ENCODE measurements at places on chromosomes 11 and 22. TPM values are rescaled to one million over a fixed set of nuclear protein-coding genes. Genes with fewer than 3 reads are reported as not detected.

GRCh38 chr11:44057340-44057739 is 8.7 kb upstream of the ACCS start:
- no peaks in the 10 kb centered on the region for H3K36me3 ChIP-seq
- H3K27ac ChIP-seq = no peak overlapping the region
- DNase-seq = no peak
- H3K27me3 ChIP-seq = no peaks in the 10 kb centered on the region
- H3K4me1 ChIP-seq = no peaks in the 10 kb centered on the region

GRCh38 chr11:79949574-79949973 is 508.7 kb upstream of the TENM4 start:
- no peaks in the 10 kb centered on the region for H3K4me1 ChIP-seq
- H3K4me3 ChIP-seq = no peak overlapping the region
- no peaks in the 10 kb centered on the region for H3K36me3 ChIP-seq
- no peak overlapping the region for H3K27ac ChIP-seq

DNA sequence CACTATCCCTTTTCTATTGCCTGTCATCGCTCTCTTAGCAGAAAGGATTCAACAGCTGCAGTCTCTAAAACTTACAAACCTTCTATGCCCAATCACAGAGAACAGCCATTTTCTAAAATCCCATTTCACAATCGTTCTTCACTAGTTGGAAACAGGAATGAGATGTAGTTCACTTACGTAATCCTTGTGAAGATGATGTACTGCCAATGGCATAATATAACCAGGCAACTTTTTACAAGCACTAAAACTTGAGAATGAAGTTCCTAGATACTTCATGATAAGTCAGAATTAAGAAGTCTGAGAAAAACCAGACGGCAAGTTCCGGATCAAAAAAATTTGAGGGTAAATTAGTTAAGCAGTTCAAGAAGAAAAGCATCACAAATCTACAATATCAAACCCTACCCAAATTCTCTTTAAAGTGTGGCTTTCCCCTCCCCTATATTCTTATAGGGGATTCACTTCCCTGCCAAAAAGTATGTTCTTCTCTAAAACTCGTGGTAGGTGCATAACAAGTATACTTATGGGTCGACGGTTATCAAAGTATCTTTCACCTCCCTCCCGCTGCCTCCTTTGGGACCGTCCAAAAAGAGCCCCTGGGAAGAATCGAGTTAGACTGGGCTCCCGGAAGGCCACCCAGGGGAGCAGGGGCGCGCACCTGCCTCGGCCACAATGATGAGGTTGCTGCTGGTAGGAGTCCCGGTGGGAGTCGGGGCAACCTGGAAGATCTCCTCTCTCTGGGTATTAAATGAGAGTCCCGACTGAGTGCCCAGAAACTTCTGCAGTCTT is 666 bp downstream of the MSANTD4 start:
- DNase-seq = peak; percentile 32
- no peak overlapping the region for H3K27ac ChIP-seq
- no peaks in the 10 kb centered on the region for H3K27me3 ChIP-seq
- H3K36me3 ChIP-seq = no peaks in the 10 kb centered on the region
- H3K4me1 ChIP-seq = peaks cover 38% of the 10 kb centered on the region

ANKK1 gene
- total RNA-seq = not detected

DNA sequence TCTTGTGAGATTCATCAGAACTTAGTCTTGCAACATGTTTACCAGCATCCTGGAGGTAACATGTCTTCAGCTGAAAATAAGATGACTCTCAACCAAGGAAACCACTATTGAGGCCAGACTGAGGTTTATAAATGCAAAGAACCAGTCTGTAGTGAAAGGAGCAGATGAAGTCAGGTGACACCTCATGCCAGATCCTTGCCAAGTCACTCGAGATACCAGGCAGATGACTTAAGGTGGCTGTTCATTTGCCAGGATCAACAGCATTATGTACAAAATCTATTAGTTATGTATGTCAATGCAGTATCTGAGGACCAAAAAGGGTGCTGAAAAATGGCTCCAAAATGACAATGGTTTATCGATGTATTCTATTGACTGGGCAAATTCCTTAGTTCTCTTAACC is 100.0 kb upstream of the SOX6 start:
- no peaks in the 10 kb centered on the region for H3K36me3 ChIP-seq
- no peak overlapping the region for H3K27ac ChIP-seq
- DNase-seq = no peak
- no peaks in the 10 kb centered on the region for H3K4me1 ChIP-seq
- H3K4me3 ChIP-seq = no peak overlapping the region

DNA sequence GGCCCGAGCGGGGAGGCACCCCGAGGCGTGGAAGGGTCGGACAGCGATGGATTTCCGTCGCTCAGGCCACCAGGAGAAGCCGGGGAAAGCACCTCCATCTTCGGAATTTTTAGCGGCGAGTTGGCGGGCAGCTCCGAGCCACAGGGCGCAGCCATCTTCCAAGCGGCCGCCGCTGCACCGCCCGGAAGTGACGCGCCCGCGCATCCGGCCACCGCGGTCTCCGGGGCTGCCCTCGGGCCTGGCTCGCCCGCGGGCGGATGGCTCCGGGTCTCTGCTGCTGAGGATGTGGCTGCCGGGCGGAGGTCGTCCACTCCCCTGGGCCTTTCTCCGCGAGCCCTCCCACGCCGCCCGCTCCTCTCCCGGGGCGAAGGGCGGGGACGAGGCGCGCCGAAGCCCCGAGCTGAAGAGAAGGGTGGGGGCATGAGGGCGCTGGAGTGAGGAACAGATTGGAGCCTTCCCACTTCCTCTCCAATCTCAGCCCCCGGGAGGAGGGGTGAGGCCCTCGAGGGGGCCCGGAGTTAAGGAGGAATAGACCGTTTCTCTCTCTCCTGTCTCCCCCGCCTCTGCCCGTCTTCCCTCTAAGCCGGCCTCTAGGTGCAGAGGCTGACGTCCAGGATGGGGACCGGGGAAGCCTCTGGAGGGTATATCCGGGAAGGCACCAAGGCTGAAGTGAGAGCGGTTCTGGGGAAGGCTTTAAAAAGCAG is at the start of gene MSANTD2:
TSS of gene MSANTD2 (minus strand) at position 181 of the 704 bp plus-strand sequence. CDS start at position 155, 26 bp downstream.
- peak within 1 kb of the TSS; percentile 94 for H3K4me3 ChIP-seq
- H3K27ac ChIP-seq = peak within 1 kb of the TSS; percentile 92
- H3K27me3 ChIP-seq = no peaks in the 10 kb centered on the region

KCNQ1 gene
- total RNA-seq = 1.2 TPM

- no peaks in the 10 kb centered on the region for H3K4me1 ChIP-seq
- H3K36me3 ChIP-seq = no peaks in the 10 kb centered on the region
- H3K4me3 ChIP-seq = no peak overlapping the region
- no peak overlapping the region for H3K27ac ChIP-seq
- H3K27me3 ChIP-seq = no peaks in the 10 kb centered on the region
Observed at GRCh38 chr11:105297463-105297862, 157.9 kb upstream of the CARD18 start.

APOBEC3G gene
- 2.6 TPM for total RNA-seq

DEFB131B gene
- total RNA-seq = not detected

CARD16 gene
- not detected for total RNA-seq

OR56A1 gene
- total RNA-seq = 0.97 TPM

GRCh38 chr11:108338750-108339149 is 115.9 kb downstream of the ATM start:
- peaks cover 12% of the 10 kb centered on the region for H3K36me3 ChIP-seq
- H3K4me1 ChIP-seq = peaks cover 21% of the 10 kb centered on the region
- no peak for DNase-seq
- H3K27ac ChIP-seq = no peak overlapping the region
- H3K4me3 ChIP-seq = no peak overlapping the region

DNA sequence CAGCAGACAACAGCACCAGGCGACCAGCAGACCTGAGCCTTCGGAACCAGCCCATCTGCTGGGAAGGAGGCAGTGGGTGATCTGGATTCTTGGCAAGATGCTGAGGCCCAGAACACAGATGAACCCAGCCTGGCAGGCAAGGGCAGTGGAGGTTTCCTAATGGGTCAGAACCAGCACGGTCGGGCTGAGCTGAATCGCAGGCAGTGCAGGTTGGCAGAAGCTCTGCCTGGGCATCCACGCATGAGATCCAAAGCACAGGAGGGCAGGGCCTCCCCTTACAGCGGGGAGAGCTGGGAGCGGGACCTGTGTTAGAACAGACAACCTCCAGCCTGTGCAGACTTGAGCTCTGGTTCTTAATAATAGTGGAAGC is 47.5 kb downstream of the DSCAML1 start:
- no peak for DNase-seq
- H3K27me3 ChIP-seq = no peaks in the 10 kb centered on the region
- no peaks in the 10 kb centered on the region for H3K4me1 ChIP-seq
- H3K27ac ChIP-seq = no peak overlapping the region
- no peaks in the 10 kb centered on the region for H3K36me3 ChIP-seq
- H3K4me3 ChIP-seq = no peak overlapping the region

SMC1B gene
- not detected for total RNA-seq

AMPD3 gene
- total RNA-seq = 2.1 TPM

GRCh38 chr11:86876716-86877234 is 76.4 kb downstream of the PRSS23 start:
- H3K27ac ChIP-seq = no peak overlapping the region
- no peak overlapping the region for H3K4me3 ChIP-seq
- H3K36me3 ChIP-seq = no peaks in the 10 kb centered on the region
- peaks cover 4% of the 10 kb centered on the region for H3K4me1 ChIP-seq

GRCh38 chr11:59040607-59041006 is 45.5 kb upstream of the GLYATL1B start:
- no peak overlapping the region for H3K4me3 ChIP-seq
- no peaks in the 10 kb centered on the region for H3K4me1 ChIP-seq
- no peak overlapping the region for H3K27ac ChIP-seq
- no peaks in the 10 kb centered on the region for H3K36me3 ChIP-seq

KCNC1 gene
- total RNA-seq = not detected

OR5P2 gene
- total RNA-seq = 1.3 TPM

GRCh38 chr11:13535819-13536218 is 40.0 kb upstream of the PTH start:
- no peak overlapping the region for H3K27ac ChIP-seq
- H3K4me3 ChIP-seq = no peak overlapping the region
- H3K27me3 ChIP-seq = no peaks in the 10 kb centered on the region

GRCh38 chr11:36431429-36432092 is 78.5 kb downstream of the TRAF6 start:
- H3K27me3 ChIP-seq = no peaks in the 10 kb centered on the region
- no peak for DNase-seq
- no peaks in the 10 kb centered on the region for H3K36me3 ChIP-seq
- no peak overlapping the region for H3K4me3 ChIP-seq
- H3K4me1 ChIP-seq = no peaks in the 10 kb centered on the region
- no peak overlapping the region for H3K27ac ChIP-seq

DNA sequence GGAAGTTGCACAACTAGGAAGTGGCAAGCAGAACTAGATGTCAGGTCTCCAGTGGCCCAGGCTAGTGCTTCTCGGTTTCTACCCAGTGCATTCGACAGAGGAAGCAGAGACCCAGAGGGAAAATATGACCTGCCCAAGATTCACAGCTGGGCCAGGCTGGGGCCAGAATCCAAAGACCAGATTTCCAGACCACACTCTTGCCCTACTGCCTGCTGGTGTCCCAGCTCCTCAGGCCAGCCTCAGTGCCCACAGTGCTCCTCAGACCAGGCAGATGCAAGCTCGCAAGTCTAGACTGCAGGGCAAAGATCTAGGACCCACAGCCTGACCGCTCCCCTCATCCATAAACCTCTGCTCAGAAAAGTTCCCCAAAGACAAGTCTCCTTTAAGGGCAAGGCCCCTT is 262.6 kb downstream of the BUD13 start:
- no peaks in the 10 kb centered on the region for H3K36me3 ChIP-seq
- no peak overlapping the region for H3K27ac ChIP-seq
- peaks cover 26% of the 10 kb centered on the region for H3K4me1 ChIP-seq
- DNase-seq = no peak

- H3K27me3 ChIP-seq = no peaks in the 10 kb centered on the region
- no peaks in the 10 kb centered on the region for H3K36me3 ChIP-seq
- H3K27ac ChIP-seq = no peak overlapping the region
- no peak for DNase-seq
Observed at GRCh38 chr11:59719556-59719955, 5.9 kb upstream of the OR10V1 start.

DNA sequence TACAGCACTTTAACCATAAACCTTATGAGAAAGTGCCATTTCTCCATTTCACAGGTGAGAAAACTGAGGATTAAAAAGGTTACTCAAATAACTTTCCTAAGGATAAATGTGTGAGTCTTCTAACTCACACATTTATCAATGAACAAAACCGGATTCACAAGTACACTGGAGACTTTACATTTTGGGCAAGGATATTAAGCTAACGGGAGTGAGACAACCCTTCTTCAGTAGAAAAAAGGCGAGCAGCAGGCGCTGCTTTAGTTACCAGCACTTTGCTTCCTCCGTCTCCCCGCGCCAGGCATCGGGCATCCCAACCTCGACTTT is 356 bp upstream of the TTC12 start:
- H3K4me1 ChIP-seq = peaks cover 17% of the 10 kb centered on the region
- H3K27me3 ChIP-seq = 0 out of 2 replicates have a peak, but pooled peaks cover 6% of the 10 kb centered on the region
- H3K4me3 ChIP-seq = peak overlapping the region; percentile 86
- DNase-seq = no peak
- H3K27ac ChIP-seq = no peak overlapping the region

OR2AG2 gene
- 0.31 TPM for total RNA-seq

MS4A6A gene
- total RNA-seq = not detected

DNA sequence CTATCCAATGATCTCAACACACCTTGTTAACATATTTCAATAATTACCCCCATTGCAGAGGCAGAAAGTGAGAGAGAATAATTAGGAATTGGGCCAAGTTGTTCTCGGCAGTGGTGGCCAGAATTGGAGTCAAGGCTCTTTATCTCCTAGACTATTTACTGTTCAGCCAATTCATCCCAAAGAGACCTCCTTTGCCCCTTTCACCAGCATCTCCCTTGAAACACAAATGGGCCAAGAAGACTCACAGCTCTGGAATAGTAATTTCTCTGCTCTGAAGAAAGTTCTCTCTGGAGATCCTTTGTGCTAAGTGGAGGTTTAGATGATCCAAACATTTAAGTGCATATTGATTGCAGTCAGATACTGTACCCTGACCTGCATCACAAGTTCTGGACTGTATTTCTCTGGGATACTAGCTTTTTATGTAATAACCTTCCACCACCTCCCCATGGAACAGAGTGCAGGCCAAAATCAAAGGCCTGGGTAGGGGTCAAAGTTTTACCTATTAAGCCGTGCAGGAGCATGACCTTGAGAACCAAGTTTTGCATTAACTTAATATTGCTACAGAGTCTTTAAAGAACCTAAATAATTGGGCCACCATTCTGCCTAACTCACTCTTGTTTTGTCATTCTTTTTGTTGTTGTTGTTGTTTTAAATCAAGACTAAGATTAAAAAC is 19.6 kb upstream of the CADM1 start:
- peaks cover 11% of the 10 kb centered on the region for H3K4me1 ChIP-seq
- H3K27me3 ChIP-seq = no peaks in the 10 kb centered on the region
- no peaks in the 10 kb centered on the region for H3K36me3 ChIP-seq

- H3K4me3 ChIP-seq = no peak overlapping the region
- peaks cover 22% of the 10 kb centered on the region for H3K36me3 ChIP-seq
- H3K27ac ChIP-seq = peak overlapping the region; percentile 59
- DNase-seq = no peak
- no peaks in the 10 kb centered on the region for H3K27me3 ChIP-seq
- H3K4me1 ChIP-seq = no peaks in the 10 kb centered on the region
Observed at GRCh38 chr11:590997-591396, 14.7 kb downstream of the PHRF1 start.

DNA sequence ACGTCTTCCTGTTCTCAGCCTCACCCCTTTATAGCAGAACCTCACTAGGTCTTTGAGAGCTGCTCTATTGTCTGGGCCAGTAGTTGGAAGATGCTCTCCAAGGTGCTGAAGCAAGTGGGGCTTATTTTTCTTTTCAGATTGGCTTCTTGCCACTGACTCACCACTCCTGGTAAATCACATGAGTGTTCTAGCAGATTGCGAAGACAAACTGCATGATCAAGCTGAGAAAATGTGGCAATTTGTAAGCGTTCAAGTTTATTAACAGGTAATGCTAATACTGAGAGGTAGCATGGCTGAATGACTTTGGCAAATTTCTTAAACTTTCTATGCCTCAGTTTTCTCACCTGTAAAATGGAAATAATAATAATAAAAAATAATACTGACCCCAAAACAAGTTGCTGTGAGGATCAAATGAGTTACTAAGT is 59.2 kb downstream of the CACNG2 start:
- peak; percentile 93 for DNase-seq
- H3K36me3 ChIP-seq = no peaks in the 10 kb centered on the region
- H3K4me1 ChIP-seq = no peaks in the 10 kb centered on the region
- H3K27me3 ChIP-seq = no peaks in the 10 kb centered on the region
